ENCODE measurements at places on chromosomes 2 and 18.

DNA sequence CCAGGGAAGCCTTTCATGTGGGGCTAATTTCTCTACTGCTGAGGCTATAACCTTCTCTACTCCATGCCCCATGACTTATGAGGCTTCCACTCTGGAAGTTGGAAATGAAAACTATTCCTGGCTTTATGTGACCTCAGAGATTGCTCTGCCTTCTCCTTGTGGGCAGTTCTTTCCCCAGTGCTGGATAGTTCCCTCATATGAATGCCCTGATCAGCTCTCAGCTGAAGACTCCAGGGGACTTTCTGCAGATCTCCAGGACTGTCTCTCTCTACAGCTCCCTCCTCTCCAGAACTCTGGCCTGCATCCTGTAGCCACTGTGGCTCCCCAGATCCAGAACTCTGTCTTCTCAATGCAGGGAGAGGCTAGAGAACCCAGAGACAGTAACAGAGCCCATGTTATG is 235.1 kb downstream of the SEPTIN10 start:
- peak; percentile 5 for DNase-seq

GRCh38 chr18:62186499-62186773 is 420 bp downstream of the PIGN start:
- DNase-seq, result no peak

DNA sequence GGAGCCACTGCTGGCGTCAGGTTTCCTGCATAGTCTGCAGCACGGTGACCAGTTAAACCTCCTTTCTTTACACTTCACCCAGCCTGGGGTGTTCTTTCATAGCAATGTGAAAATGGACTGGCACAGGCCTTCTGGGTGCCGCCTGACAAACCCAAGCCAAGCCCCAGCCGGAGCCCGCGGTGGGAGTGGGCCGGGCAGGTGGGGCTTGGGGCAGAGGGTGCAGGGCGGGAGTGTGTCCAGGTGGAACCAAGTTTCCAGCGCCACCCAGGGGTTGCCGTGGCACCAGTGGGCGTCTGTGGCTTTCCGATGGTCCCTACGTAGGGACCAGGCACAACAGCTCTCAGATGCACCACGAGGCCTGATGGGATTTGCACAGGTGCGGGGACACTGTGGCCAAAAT is 75.8 kb downstream of the RTP5 start:
- no peak for DNase-seq

GRCh38 chr2:65579506-65580235 is 147.3 kb upstream of the SPRED2 start:
- DNase-seq, result no peak

DNA sequence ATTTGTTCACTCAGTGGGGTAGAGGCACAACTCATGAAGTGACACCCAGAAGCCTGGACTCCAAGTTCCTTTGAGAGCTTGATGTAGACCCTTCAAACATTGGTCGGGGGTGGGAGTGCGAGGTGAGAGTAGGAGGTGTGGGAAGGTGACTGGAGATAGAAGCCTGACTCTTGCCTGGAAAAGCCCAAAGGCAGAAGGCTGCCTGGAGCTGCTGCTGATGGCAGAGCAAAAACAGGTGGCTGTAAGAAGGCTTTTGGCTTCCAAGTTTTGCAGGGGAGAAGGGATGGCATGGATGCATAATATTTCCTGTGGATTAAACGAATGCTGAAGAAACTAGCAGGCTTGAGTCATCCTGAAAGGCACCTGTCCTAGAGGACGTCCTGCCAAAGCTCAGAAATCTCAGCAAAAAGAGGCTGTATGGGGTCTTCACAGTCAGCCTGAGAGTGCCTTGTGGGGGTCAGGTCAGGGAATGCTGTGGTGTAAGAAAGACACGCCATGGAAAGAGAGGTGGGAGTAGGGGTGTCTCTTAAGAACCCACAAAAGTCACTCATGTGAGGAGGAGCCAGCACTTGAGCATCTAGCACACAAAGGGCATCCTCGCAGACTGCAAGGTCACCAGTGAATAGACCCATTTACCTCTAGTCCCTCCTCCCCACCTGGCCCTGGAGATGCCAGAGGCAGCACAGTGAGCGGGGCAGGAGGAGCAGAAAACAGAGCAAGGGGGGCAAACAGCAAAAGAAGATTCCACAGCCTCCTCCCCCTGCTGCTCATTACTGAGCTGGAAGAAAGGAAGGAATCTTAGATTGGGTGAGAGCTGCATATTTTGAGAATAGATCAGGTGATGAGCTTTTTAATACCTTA is 37.5 kb downstream of the FASTKD2 start:
- DNase-seq, result no peak

Measured in activated T-cell treated with anti-CD3 and anti-CD28 coated beads, Interleukin-2, amount 50 U/mL, for 24 hours (primary cell).